ENCODE measurements at places on chromosomes 2 and 18.

DNA sequence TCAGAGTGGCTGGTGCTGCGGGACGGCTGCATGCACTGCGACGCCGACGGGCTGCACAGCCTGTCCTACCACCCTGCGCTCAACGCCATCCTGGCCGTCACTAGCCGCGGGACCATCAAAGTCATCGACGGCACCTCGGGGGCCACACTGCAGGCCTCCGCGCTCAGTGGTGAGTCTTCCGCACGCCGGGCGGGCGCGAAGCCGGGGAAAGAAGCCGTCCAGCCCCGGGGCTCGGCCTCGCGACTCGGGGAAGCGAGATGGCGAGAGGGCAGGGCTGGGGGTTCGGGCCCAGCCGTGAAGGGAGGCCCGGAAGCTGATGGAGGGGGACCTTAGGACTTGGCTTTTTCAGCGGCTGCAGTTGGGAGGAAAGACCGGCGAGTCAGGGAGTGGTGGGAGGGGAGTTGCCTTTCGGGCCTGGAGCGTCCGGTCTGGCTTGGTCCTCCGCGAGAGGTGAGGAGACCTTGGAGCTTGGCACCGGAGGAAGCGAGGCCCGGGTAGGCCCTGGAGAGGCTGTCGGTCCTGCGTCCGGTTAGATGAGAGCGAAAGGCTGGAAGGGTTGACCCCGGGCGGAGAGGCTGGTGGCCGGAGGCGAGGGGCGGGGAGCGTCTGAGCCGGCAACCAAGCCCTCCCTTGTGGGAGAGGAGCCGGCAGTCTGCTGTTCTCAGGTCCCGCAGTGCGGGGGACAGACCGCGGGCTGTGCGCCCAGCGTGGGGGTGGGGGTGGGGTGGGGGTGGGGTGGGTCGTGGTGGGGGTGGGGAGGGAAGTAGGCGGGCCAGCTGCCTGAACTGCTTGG is 691 bp downstream of the BIRC6 start:
- DNase-seq, result no peak

GRCh38 chr2:201575971-201576370 is 67.3 kb downstream of the TMEM237 start:
- no peak for DNase-seq

DNA sequence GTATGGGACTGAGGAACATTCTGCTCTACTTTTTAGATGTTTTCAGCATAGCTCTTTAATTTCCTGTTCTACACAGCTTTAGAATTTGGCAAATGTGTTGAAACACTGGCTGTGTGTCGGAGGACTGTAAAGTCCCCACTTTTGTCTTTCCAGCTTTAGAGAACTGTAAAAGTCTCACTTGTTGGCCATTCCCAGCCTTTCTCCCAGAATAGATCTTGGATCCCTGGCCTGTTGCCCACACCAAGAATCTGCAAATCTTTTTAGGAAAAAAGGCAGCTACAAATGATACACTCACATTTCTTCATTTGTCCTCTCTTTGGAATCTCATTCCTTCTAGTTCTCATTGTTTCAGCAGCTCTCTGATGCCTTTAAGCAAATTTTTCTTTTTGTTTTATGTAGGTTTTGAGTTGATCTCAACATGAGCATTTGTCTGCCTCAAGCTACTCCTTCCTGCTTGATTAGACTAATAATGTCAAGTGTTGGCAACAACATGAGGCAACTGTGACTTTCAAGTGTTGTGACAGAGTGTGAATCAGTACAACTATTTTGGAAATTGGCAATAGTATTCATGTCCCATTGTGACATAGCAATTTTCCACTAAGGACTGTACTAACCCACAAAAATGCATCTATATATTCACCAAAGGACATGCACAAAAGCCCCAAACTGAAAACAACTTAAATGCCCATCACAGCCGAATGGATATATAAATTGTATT is 610.8 kb downstream of the EPHA4 start:
- DNase-seq, result no peak

GRCh38 chr2:200987137-200987536 is 23.7 kb upstream of the ORC2 start:
- no peak for DNase-seq

- no peak for DNase-seq
These were observed 281.6 kb upstream of the TANK start for GRCh38 chr2:160878618-160879017.

GRCh38 chr2:62313449-62314227 is 117.7 kb downstream of the B3GNT2 start:
- DNase-seq, result no peak

DNA sequence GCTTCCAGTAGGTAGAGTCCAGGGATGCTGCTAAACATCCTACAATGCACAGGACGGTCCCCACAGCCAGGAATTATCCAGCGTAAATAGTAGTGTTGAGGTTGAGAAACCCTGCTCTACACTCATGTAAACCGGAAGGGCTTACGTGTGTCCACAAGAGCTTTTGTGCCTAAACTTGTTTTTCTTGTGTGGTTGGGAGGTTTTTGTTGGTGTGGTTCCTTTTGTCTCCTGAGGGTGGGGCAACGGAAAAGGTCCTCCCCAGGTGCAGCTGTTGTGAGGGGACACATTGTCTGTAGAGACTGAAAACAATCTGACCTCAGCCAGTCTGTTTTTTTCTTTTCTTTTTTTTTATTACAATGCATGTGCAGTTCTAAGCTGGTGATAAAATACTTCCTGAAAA is 72.7 kb upstream of the MGAT5 start:
- DNase-seq, result no peak

Measured in stimulated activated CD8-positive, alpha-beta memory T cell treated with anti-CD3 and anti-CD28 coated beads, Interleukin-7, amount 100 ng/mL, for 24 hours (primary cell).